ENCODE measurements at places on chromosomes 1 and 21. TPM values are rescaled to one million over a fixed set of nuclear protein-coding genes. Genes with fewer than 3 reads are reported as not detected.

The FCGR3B gene
- not detected for total RNA-seq

The KRTAP13-3 gene
- not detected for total RNA-seq

The PGBD5 gene
- not detected for total RNA-seq

The NPR1 gene
- total RNA-seq = 6.3 TPM

The SPATA46 gene
- not detected for total RNA-seq

The NTNG1 gene
- 12.7 TPM for total RNA-seq

The ADORA3 gene
- not detected for total RNA-seq

The FAM167B gene
- 1.1 TPM for total RNA-seq

The TSPEAR gene
- total RNA-seq = not detected

The OR2T11 gene
- not detected for total RNA-seq

The HSD3B2 gene
- total RNA-seq = not detected

All from subcutaneous preadipocyte (primary cell).